ENCODE measurements at places on chromosomes 3 and 15.
A peak's percentile ranks its signal among the peaks of the same experiment; 100 is the strongest.

- no peak overlapping the region for H3K4me3 ChIP-seq
- no peaks in the 10 kb centered on the region for H3K27me3 ChIP-seq
- H3K4me1 ChIP-seq = no peaks in the 10 kb centered on the region
- no peak overlapping the region for H3K27ac ChIP-seq
- H3K36me3 ChIP-seq = no peaks in the 10 kb centered on the region
Measured at GRCh38 chr3:129034642-129035041, 25.9 kb upstream of the GP9 start.

DNA sequence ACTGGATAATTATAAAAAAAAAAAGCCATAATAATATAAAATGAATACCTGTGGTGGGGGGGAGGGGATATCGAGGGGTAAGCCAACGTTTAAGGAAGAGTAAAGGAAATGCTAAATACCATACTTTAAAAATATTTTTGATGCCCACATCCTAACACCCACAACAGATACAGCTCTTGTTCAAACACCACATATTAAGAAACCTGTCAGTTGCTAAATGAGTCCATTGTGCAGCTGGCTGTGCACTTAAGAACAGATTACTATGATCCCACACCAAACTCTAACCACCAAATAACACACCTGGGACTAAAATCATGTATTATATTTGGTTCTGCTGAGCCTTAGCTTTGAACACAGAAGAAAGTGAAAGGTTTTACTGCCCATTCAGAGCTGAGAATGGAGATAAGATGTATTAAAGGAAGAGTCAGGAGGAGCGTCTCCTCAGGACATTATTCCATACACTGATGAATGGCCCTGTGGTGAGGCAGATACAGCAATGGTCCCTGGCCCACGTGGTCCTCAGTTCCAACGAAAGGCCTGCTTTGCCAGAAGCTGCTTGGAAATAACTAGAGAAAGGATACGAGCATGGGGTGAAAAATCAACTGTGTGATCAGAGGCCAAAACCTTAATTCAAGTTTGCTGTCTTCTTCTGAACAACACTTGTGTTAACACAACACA is 515.4 kb downstream of the FOXP1 start:
- DNase-seq = no peak
- peak overlapping the region; percentile 98 for H3K27ac ChIP-seq
- H3K36me3 ChIP-seq = no peaks in the 10 kb centered on the region
- no peak overlapping the region for H3K4me3 ChIP-seq
- no peaks in the 10 kb centered on the region for H3K27me3 ChIP-seq
- H3K4me1 ChIP-seq = peaks cover 49% of the 10 kb centered on the region

- no peak for DNase-seq
- no peak overlapping the region for H3K4me3 ChIP-seq
- peak overlapping the region; percentile 76 for H3K27ac ChIP-seq
- no peaks in the 10 kb centered on the region for H3K27me3 ChIP-seq
- H3K4me1 ChIP-seq = no peaks in the 10 kb centered on the region
- H3K36me3 ChIP-seq = no peaks in the 10 kb centered on the region
Measured at GRCh38 chr3:33299395-33300081, 22.3 kb downstream of the FBXL2 start.

GRCh38 chr15:91941871-91942658 is 88.6 kb downstream of the SLCO3A1 start:
- peaks cover 9% of the 10 kb centered on the region for H3K4me1 ChIP-seq
- peak overlapping the region; percentile 40 for H3K27ac ChIP-seq

GRCh38 chr3:65884071-65884470 is 154.6 kb downstream of the MAGI1 start:
- H3K27ac ChIP-seq = peak overlapping the region; percentile 17
- no peaks in the 10 kb centered on the region for H3K36me3 ChIP-seq
- no peaks in the 10 kb centered on the region for H3K27me3 ChIP-seq
- no peak for DNase-seq
- H3K4me1 ChIP-seq = peaks cover 17% of the 10 kb centered on the region

- H3K36me3 ChIP-seq = no peaks in the 10 kb centered on the region
- no peak overlapping the region for H3K27ac ChIP-seq
- no peaks in the 10 kb centered on the region for H3K27me3 ChIP-seq
- no peak overlapping the region for H3K4me3 ChIP-seq
- DNase-seq = no peak
Measured at GRCh38 chr3:194235160-194235559, 99.2 kb downstream of the HES1 start.
